ENCODE measurements at places on chromosomes 3 and 15.

GRCh38 chr15:56320316-56320715 lies 44.9 kb upstream of the TEX9 start:
- no peak for DNase-seq

DNA sequence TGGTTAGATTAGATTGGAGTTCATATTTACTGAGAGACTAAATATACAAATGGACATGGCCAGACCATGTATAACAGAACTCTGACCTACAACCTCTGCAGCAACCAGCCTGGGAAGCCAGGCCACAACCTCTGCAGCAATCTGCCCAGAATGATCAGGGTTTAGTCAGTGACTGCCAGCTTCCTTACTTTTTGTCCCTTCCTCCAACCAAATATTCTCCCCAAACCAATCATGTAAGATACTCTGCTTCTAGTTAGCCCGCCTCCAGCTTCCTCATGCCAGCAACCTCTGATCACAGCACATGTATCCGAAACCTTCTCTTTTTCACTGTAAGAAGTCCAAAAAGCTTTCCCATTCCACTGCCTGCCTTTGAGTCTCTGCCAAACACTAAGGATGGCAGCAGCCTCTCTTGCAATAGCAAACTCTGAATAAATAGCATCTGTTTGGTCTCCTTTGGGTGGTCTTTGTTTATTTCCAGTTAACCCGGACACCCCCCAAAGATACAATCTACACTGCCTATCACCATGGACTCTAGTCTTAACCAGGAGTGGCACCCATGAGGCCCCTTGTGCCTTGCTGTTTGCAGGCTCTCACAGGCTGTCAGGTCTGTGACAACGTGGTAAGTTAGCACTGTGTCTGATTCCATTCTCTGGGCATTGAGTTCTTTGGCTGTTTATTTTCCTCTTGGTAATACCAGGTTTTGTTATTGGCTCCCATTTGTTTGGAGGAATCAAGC lies 102.2 kb downstream of the ERC2 start:
- peak; percentile 42 for DNase-seq

GRCh38 chr15:79257454-79257853 lies 25.1 kb upstream of the ANKRD34C start:
- DNase-seq = no peak

GRCh38 chr3:51696954-51697353 lies 9.9 kb upstream of the GRM2 start:
- DNase-seq = peak; percentile 63

Measured in Ammon's horn (tissue), 1 donor.